Stomach (tissue), 19 donors: ENCODE measurements at places on chromosomes 16 and 17.

DNA sequence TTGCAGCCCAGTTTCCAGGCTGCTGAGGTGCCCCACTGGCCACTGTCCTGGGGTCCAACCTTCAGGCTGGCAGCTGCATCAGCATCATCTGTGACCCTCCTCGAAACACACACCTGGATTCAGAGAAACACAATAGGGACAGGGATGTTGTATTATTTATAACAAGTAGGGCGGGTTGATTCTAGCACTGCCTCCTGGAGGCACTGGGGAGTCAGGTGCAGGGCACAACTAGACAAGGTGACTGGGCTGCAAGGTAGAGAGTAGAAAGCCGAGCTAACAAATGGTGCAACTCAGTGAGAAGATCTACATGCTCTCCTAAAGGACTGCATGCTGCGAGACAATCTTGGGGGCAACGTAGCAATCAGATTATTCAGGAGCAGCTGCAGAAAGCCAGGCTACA lies 317.3 kb downstream of the SLC39A11 start:
- H3K36me3 ChIP-seq = peaks cover 12% of the 10 kb centered on the region
- DNase-seq = no peak
- H3K27ac ChIP-seq = no peak overlapping the region
- H3K4me1 ChIP-seq = no peaks in the 10 kb centered on the region

DNA sequence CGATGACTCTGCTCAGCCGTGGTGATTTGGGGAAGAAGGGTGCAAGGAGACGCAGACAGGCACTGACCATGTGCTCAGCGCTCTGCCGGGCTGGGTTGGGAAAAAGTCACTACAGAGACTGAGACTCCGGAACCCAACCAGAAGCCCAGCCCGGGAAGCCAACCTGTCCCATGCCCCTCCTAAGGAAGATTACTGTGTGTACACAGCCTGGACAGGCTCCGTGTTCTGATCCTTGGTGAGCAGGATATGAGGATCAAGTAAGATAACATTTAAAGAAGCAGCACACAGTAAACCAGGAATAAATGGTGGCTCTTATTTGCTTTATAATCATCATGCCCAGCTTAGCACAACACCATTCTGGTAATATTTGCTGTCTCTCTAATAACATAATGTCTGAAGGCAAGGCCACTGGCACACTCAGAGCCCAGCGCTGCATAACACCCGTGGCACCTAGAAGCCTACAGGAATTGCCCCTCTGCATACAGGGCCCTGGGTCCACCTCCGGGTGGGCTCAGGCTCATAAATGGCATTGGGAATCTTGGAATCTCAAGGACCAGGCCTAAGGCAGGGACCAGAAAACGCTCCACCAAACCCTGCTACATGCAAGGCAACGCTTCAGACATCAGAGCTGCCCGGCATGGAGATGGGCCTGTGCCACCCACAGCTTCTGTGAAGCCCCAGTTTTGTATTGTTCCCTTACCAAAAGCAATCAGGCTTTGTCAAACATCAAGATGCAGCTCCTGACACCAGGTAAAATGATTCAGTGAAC lies 113.5 kb downstream of the DYNLRB2 start:
- H3K4me1 ChIP-seq = peaks cover 3% of the 10 kb centered on the region
- peak; percentile 34 for DNase-seq
- H3K4me3 ChIP-seq = no peak overlapping the region
- no peaks in the 10 kb centered on the region for H3K36me3 ChIP-seq
- H3K27ac ChIP-seq = no peak overlapping the region
- H3K27me3 ChIP-seq = no peaks in the 10 kb centered on the region

DNA sequence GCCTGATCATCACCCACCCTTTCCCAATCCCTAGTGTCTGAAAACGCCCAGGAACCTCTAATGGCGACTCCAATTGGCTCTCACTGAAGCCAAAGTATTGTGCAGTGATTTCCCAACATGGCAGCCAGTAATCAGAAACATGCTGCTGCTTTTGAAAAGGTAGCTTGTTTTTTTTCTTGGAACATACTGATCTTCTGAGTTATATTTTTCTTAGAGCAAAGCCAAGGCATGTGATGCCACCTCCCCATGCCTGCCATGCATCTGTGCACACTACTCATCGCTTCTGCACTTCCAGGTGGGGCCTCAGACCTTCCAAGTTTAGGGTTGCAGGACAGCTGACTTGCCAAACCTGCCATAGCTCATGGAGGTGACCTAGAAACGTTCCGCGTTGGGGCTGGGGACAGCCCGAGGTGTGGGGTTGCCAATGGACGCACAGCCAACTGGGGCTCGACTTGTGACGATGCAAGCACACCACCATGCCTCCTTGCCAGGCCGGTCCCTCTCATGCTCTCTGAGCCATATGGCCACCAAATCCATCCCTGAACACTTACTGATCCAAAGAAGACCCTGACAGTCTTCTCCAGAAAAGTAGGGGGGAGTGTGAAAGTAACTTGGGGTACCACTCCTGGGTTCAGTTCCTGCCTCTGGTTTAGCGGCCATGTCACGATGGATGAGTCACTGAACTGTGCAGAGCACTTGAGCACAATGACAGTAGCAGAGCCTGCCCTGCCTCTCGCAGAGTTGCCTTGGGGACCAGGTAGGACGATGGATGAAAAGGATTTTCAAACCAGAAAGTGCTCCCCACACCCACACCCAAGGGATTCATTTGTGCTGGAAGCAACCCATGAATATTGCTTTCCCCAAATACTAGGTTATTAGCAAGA lies 155.7 kb downstream of the CCDC182 start:
- no peak for DNase-seq
- H3K36me3 ChIP-seq = no peaks in the 10 kb centered on the region
- no peaks in the 10 kb centered on the region for H3K4me1 ChIP-seq
- H3K27ac ChIP-seq = no peak overlapping the region

- no peak overlapping the region for H3K4me3 ChIP-seq
- no peaks in the 10 kb centered on the region for H3K27me3 ChIP-seq
- H3K36me3 ChIP-seq = no peaks in the 10 kb centered on the region
- H3K27ac ChIP-seq = peak overlapping the region; percentile 83
Measured at GRCh38 chr16:11100239-11100750, 155.7 kb downstream of the SOCS1 start.

GRCh38 chr16:15817446-15817845 lies 39.4 kb downstream of the MYH11 start:
- H3K27me3 ChIP-seq = no peaks in the 10 kb centered on the region
- no peaks in the 10 kb centered on the region for H3K4me1 ChIP-seq
- no peak overlapping the region for H3K4me3 ChIP-seq
- H3K27ac ChIP-seq = peak overlapping the region; percentile 38
- no peak for DNase-seq

DNA sequence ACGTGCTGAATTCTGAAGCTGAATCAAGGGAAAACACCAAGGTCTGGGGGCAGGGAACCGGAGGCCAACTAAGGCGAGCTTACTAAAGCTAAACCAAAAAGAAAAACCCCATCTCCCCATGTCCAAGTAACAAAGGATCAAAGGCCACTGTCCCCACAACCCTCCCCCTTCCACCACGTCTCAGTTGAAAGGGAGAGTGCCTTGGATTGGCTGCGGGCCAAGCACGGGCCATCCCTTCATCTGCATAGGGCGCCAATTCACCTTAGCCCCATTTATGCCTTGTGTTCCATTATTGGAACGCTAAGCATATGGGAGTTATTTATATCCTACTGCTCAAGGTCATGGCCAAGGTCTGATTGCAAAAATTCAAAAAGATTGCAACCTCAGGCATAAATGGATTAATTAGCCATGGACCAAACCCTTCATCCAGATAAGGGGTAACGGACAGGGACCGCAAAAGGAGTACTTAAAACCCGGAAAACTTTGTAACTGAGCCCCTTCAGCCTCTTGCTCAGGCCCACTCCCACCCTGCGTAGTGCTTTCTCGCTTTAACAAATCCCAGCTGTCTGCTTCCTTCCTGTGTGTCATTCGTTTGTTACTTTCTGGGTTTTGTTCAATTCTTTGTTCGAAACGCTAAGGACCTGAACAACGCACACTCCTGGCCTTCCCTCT lies 740 bp upstream of the ATP6V0D1 start:
- peaks cover 46% of the 10 kb centered on the region for H3K4me1 ChIP-seq
- H3K27me3 ChIP-seq = no peaks in the 10 kb centered on the region
- DNase-seq = peak; percentile 56
- peak overlapping the region; percentile 94 for H3K4me3 ChIP-seq
- H3K27ac ChIP-seq = peak overlapping the region; percentile 73

GRCh38 chr17:81166033-81166492 lies at the start of gene AATK:
Gene AATK, minus strand, starts transcription at chr17:81166221. Its CDS starts 229 bp downstream, at chr17:81165992.
- no peaks in the 10 kb centered on the region for H3K36me3 ChIP-seq
- no peaks in the 10 kb centered on the region for H3K27me3 ChIP-seq
- peaks cover 25% of the 10 kb centered on the region for H3K4me1 ChIP-seq
- peak within 1 kb of the TSS; percentile 50 for H3K4me3 ChIP-seq
- peak within 1 kb of the TSS; percentile 63 for H3K27ac ChIP-seq
- no peak for DNase-seq

- no peaks in the 10 kb centered on the region for H3K36me3 ChIP-seq
- peaks cover 18% of the 10 kb centered on the region for H3K4me1 ChIP-seq
- H3K27me3 ChIP-seq = no peaks in the 10 kb centered on the region
- peak; percentile 80 for DNase-seq
Measured at GRCh38 chr17:38428112-38428642, at the start of gene ARHGAP23. Gene ARHGAP23, plus strand, starts transcription at chr17:38428464. Its CDS starts 22 bp downstream, at chr17:38428486.

GRCh38 chr17:82519971-82520903 lies 705 bp downstream of the FOXK2 start:
- no peaks in the 10 kb centered on the region for H3K27me3 ChIP-seq
- H3K4me1 ChIP-seq = peaks cover 49% of the 10 kb centered on the region
- peak overlapping the region; percentile 95 for H3K4me3 ChIP-seq

- H3K27me3 ChIP-seq = no peaks in the 10 kb centered on the region
- H3K4me3 ChIP-seq = no peak overlapping the region
- no peak for DNase-seq
- no peaks in the 10 kb centered on the region for H3K36me3 ChIP-seq
Measured at GRCh38 chr16:76157629-76158028, 119.6 kb upstream of the CNTNAP4 start.

GRCh38 chr16:30490210-30490609 lies 17.7 kb downstream of the ITGAL start:
- DNase-seq = no peak
- peaks cover 11% of the 10 kb centered on the region for H3K36me3 ChIP-seq
- H3K4me3 ChIP-seq = no peak overlapping the region
- H3K27me3 ChIP-seq = no peaks in the 10 kb centered on the region
- peaks cover 8% of the 10 kb centered on the region for H3K4me1 ChIP-seq

- H3K27me3 ChIP-seq = no peaks in the 10 kb centered on the region
- no peak overlapping the region for H3K27ac ChIP-seq
- H3K36me3 ChIP-seq = peaks cover 100% of the 10 kb centered on the region
- H3K4me3 ChIP-seq = no peak overlapping the region
- no peaks in the 10 kb centered on the region for H3K4me1 ChIP-seq
Measured at GRCh38 chr16:28103516-28104170, 40.1 kb upstream of the GSG1L start.

DNA sequence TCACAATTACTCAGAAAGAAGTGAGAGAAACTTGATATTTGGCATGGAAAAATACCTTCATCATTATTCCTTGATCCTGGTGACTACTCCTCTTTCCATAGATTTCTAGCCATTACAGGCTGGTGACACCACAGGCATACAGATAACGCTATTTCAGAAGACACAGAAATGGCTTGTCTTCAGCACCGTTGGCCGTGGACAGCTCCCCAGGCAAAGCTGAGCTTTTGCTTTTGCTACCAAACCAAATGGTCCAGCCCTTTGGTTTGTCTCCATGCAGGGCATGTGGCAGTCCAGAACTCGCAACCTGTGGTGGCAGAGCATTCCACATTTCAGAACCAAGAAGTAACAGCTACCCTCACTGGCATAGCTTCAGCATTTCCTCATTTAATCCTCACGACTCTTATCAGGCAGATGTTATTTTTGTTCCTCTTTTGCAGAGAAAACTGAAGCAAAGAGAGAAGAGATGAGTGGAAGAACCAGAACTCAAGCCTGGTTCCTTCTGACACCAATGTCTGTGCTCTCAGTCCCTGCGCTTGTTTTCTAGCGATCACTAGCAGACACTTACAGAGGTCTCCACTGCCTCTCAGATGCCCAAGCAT lies 55.5 kb downstream of the HS3ST4 start:
- no peaks in the 10 kb centered on the region for H3K27me3 ChIP-seq
- DNase-seq = no peak
- no peaks in the 10 kb centered on the region for H3K36me3 ChIP-seq
- no peak overlapping the region for H3K4me3 ChIP-seq

GRCh38 chr16:12898551-12898950 lies 2.8 kb upstream of the SHISA9 start:
- no peak overlapping the region for H3K4me3 ChIP-seq
- peaks cover 33% of the 10 kb centered on the region for H3K4me1 ChIP-seq
- peaks cover 35% of the 10 kb centered on the region for H3K27me3 ChIP-seq
- H3K36me3 ChIP-seq = no peaks in the 10 kb centered on the region
- H3K27ac ChIP-seq = no peak overlapping the region

DNA sequence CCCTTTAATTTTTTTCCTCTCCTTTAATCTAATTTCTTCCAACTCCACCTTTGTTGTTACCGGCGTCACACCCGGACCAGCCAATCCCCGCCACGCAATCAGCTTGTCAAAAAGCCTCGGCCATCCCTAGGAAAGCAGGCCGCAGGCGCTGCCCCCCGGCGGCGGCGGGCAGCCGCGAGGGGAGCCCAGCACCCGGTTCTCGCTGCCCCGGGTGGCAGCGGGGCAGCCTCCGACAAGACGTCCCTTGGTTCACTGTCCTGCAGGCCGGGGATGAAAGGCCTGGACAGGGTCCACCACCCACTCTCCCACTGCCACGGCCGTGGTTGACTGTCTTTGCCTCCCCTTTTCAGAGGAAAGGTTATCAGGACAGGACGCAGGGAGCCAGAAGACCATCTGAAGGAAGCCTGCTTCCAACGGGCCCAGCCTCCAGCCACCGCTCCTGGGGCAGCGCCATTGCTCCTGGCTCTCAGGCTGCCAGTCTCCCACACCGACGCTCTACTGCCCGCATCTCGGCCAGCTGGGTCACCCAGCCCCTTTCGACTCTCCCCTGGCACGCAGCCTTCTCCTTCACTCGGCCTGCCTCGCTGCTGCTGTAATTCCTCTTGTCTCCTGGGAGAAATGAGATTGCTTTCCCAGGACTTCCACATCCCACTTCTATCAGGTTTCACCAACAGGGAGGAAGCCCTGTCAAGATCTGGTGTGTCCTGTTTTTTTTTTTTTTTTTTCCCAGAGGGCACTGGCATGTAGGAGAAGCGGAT lies 2.8 kb upstream of the UBTF start:
- peak overlapping the region; percentile 73 for H3K4me3 ChIP-seq
- peak overlapping the region; percentile 96 for H3K27ac ChIP-seq
- peaks cover 28% of the 10 kb centered on the region for H3K4me1 ChIP-seq
- H3K27me3 ChIP-seq = no peaks in the 10 kb centered on the region
- DNase-seq = peak; percentile 90
- no peaks in the 10 kb centered on the region for H3K36me3 ChIP-seq
